SJSA1 (cell line): ENCODE measurements at places on chromosomes 7 and 10.

DNA sequence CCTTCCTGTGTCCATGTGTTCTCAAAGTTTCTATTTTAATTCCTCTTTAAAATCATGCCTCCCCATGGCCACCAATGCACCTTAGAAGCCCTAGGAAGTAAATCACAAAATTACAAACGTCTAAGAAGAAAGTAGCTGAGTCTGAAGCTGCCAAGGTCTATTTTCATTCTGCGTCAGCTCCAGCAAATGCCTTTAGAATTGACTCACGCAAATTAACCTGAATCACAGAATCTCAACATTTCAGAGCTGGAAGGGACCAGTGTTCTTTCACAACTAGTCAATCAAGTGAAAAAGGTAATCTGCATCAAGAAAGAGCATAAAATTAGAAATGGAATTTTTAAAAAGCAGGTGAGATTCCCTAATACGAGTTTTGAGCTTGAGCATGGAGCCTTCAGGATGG, 1017.6 kb downstream of the SORCS3 start:
- DNase-seq, result no peak

DNA sequence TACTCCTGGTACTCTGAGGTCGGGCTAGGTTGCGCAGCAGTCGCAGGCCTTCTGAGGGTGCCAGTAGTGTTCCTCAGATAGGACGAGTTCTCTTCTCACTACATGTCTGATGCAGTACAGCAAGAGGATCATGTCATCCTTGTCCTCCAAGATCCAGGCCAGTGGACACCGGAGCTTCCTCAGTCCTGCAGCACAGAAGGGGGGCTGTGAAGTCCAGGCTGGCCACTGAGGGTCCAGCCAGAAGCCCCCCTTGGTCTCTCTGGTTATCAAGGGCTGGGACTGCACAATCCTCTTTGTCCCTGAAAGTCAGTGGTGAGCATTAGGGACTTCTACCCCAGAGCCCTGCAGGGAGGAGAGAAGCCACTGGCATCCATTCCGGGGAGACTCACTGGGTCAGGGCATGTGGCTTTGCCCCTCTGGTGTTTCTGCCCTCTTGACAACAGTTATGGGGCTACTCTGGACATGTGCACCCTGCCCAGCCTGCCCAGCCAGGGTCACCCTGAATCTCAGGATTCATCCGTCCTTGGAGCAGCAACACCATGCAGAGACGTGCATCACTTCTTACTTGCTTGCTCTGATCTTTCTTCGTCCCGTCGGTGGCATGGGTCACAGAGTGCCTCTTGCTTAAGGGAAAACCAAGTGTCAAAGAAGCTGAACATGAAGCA, 125.7 kb downstream of the ADCY1 start:
- no peak for DNase-seq

DNA sequence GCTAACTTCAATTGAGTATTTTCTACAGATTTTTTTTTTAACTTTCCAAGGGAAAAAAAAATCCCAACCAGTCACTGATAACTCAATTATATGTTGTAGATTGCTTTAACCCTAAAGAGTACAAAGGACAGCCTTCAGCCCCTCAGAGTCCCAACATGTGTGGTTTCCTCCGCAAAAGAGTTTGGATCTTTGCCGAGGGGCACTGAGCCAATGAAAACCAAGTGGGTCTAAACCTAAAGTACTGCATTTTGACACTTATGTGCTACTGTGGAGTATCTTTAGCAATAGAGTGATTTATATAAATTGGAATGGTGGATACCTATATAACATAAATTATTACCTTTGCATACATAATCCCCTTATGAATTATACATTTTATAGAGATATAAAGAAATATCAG, 91.5 kb downstream of the SEMA3D start:
- no peak for DNase-seq

- no peak for DNase-seq
Observed at GRCh38 chr7:12731775-12732174, 44.3 kb downstream of the ARL4A start.

DNA sequence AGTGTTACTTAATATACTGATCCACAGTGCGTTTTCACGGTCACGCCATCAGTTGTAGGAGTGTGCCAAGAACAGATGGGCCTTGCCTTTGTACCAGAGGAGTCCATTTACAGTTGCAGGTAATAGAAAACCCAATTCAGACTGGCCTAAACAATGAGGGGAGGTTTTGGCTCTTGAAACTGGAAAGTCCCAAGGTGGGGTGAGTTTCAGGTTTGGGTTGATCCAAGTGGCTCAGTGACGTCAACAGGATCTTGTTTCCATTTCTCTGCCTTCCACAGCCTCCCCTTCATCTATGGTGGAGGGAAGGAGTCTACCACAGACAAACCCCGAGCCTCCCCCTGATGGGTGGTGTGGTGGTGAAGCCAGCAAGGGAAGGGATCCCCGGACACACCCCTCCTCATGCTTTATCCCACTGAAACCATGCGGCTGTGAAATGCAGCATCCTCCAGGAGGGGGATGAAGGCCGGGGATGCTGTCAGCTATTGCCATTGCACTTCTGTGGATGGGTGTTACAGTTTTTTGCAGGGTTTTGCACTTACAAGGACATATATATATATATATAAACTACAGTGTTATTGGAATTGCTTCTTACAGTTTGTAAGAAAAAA, 14.8 kb upstream of the SH2D4B start:
- no peak for DNase-seq

DNA sequence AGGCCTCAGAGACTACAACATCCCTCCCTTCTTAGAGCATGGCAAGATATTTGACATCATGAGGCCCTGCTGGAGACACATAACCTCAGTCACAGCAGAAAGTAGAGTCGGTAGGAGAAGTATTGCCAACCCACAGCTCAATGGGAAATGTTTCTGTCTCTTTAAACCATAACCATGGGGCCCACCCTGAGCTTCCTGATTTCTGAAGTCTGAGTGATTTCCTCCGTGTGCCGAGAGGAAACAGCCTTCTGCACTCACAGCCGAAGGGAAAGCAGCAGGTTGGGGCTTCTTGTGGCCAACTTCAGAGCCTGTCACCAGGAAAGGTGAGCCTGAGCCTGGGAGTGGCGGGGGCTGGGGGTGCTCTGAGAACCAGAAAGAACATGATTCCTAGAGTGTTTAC, at the start of gene GIMAP1:
Gene GIMAP1 (plus strand): TSS at position 246 of the 400 bp plus-strand sequence. CDS start 2,435 bp downstream, outside the sequence.
- DNase-seq, result no peak

GRCh38 chr10:23358357-23358756, 13.8 kb upstream of the C10orf67 start:
- DNase-seq, result no peak

GRCh38 chr7:30906014-30906413, 5.6 kb upstream of the AQP1 start:
- no peak for DNase-seq

GRCh38 chr7:100219271-100219737, 445 bp upstream of the PVRIG start:
- DNase-seq, result no peak

- peak; percentile 33 for DNase-seq
Observed at GRCh38 chr7:116984917-116985316, 31.6 kb downstream of the ST7 start.

GRCh38 chr10:11093771-11094736, 76.4 kb downstream of the CELF2 start:
- DNase-seq, result no peak

- DNase-seq, result no peak
Observed at GRCh38 chr7:147756300-147756699, 834.3 kb upstream of the C7orf33 start.

- no peak for DNase-seq
Observed at GRCh38 chr7:139317939-139318505, 23.1 kb upstream of the FMC1 start.

GRCh38 chr10:88819290-88819689, 16.8 kb downstream of the LIPM start:
- DNase-seq, result no peak

DNA sequence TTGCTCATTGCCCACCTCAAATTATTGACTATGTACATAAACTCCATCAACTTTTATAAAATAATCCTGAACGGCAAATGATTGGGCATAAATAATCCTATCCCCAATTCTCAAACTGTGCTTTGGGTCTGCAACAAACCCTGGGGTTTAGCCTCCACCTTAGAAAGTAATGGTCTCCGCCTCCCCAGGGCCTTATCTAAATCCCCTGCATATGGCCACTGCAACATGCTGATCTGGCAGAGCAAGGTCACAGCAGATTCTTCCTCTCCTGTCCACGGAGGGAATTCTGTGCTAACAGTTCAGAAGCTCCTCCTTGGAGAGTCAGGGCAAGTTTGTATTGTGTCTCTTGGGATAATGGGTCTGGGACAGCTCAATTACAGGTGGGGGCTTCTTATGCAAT, 18.4 kb downstream of the FXYD4 start:
- no peak for DNase-seq
